ENCODE measurements at places on chromosomes 16 and 17.

DNA sequence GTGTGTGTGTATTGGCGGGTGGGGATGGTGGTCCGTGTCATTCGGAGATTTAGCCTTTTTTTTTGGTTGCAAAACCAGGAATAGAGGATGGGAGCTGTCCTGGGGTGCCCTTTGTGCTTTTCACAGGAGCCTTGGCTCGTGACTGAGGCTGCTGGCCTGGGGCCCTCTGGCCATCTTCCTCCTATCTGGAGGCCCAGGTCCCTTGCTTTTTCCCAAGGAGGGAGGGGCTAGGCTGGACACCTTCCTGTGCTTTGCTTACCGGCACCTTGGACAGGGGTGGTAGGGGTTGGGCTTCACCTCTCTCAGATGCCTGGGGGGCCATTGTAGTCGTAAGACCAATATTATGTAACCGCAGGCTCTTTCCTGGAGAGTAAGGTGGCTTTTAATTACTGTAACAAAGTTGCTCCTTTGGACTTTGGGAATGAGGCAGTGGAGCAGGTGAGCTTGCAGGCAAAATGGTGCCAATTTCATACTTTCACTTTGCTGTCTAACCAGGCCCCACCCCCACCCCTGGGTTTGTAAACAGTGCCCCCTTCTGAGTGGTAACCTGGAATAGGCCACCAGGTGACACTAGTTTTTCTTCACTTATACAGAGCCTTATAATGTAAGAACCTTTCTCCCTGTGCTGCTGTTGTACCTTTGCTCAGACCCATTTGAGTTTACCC, 1.2 kb downstream of the DYNLL2 start:
- DNase-seq, result no peak

GRCh38 chr17:70181376-70181775, 12.0 kb downstream of the KCNJ2 start:
- no peak for DNase-seq

DNA sequence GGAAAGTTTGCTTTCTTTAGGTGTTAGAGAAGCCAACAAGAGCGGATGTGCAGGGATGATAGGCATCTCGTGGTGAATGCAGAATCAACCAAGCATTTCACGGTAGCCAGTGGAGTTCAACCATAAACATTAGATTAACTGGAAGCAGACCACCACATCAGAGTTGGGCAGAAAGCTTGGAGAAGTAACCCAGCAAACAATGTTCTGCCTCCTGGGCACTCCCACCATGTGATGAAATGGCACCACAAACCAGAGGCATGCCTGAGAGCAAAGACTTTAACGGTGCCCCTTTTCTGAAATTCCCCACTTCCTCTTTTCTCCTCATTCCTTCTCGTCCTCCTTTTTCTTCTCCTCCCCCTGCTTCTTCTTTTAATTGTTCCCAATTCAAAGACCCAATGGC, 193.5 kb upstream of the ANKFN1 start:
- DNase-seq, result no peak

- no peak for DNase-seq
These were observed 19.8 kb downstream of the RAD51D start for GRCh38 chr17:35099908-35100307.

DNA sequence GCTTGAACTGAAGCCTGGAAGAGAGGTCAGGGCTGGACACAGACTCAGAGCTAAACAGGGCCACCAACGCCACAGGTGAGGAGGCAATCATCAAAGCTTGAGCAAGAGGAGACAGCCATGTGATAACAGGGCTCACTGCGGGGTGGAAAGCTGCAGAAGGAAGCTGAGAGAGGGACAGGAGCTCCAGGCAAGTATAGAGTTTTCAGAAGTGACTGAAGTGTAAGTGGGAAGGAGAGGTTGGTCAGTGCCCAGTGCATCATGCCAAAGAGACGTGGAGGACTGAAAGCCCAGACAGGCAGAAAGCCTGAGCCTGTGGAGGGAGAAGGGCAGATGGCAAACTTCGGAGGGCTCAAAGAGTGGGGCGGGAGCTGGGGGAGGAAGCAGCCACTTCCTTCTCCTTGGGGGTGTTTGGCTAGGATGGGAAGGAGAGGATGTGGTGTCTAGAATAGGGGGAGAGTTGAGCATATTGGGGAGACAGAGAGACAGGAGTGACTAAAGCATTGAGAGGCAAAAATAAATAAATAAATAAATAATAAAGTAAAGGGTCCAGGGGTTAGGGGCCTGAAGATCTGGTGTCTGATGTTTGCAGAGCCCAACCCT, 2.6 kb downstream of the KIFC3 start:
- no peak for DNase-seq

- no peak for DNase-seq
These were observed 711 bp downstream of the ALYREF start for GRCh38 chr17:81890447-81891302.

DNA sequence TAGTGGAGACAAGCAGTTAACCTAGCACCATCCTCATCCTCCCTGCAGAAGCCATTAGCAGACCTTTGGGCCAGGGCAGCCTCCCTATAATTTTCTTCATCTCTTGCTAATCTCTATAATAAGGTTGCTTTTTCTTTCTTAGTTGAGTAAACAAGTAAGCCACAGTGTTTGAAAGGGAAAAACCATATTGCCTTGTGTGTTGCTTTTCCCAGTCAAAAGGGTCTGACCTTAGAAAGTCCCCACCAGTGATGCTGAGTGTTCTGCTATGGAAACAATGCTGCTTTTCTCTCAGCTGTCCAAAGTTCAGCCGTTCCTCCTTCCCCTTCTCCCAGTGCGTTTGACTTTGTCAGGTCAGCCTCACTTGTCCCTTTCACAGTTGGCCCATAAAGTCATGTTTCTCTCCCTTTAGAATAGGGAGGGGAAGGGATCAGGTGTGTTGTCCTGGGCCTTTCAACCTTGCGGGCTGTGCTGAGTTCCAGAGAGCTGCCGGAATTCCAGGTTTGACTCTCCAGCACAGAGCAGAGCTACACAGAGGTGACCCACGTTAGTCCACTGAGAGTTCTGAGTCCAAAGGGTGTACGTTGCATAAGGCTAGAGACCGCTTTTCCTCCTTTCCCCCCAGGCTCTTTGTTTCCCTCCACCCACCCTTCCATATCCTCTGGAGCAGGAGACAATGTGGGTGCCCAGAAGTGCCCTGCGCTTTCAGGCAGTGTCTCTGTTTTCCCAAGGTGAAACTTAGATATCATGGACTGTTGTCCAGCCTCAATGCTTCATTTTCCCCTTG, 15.9 kb upstream of the CLEC18C start:
- DNase-seq, result no peak

DNA sequence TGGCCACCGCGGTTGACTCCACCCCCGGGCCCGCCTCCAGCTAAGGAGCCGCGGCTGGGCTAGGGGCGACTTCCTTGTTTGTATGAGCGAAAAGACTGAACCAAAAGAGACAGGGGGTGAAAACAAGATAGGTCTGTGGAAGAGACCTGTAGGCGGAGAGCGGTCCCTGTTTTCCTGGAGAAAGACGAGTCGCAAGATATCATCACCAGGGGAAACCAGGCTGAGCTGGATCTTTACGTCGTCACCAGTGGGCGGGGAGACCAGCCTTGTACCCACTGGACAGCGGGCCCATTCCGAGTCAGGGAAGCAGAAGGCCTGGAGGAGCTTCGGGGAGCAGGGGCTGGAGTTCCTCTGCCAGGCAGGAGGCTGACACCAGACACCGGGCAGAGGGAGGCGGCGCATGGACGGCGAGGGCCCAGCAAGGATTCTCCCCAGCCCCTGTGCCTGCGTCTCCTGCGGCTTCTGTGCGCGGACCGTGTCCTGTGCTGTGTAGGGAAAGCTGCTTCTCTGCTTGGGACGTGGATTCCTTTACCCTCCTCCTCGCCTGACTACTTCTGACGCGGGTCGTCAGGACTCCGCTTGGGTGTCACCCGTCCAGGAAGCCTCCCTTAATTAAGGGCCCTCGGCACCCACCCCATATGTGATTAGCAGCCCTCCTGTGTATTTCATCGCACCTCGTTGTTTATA, 10.3 kb upstream of the ARL4D start:
- DNase-seq, result peak; percentile 97

DNA sequence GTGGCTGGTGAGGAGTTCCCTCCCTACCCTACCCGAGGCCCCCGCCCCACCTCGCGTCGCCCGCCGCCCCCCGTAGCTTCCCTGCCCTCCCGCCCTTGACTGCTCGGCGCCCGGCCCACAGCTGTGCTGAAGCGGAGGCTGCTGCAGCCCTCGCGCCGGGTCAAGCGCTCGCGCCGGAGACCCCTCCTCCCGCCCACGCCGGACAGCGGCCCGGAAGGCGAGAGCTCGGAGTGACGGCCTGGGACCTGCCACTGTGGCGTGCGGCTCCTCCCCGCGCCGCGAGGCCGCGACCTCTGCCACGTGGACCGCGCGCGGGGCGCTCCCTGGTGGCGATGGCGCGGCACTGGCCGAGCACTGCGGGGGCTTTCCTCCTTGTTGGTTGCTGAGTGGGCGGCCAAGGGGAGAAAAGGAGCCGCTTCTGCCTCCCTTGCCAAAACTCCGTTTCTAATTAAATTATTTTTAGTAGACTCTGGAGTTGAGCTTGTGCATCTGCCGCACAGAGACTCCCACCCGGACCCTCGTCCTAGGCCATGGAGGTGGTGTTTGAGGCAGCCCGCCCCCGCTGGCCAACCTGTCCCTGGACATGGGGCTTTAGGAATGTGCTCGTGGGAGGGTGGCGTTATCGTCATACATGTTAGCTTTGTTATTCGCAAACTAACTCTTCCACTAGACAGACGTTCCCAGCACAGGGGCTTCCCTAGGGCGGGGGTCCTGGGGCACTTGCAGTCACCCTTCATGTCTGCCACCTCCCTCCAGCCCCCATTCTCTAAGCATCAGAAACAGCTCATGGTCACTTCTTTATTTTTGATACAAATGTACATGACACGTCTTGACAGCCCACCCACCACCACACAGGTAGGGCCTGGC, 4.4 kb downstream of the TP53I13 start:
- peak; percentile 82 for DNase-seq

- no peak for DNase-seq
These were observed 45.4 kb downstream of the LAT start for GRCh38 chr16:29030086-29030840.

GRCh38 chr16:85623997-85624601, 11.0 kb downstream of the GSE1 start:
- no peak for DNase-seq

DNA sequence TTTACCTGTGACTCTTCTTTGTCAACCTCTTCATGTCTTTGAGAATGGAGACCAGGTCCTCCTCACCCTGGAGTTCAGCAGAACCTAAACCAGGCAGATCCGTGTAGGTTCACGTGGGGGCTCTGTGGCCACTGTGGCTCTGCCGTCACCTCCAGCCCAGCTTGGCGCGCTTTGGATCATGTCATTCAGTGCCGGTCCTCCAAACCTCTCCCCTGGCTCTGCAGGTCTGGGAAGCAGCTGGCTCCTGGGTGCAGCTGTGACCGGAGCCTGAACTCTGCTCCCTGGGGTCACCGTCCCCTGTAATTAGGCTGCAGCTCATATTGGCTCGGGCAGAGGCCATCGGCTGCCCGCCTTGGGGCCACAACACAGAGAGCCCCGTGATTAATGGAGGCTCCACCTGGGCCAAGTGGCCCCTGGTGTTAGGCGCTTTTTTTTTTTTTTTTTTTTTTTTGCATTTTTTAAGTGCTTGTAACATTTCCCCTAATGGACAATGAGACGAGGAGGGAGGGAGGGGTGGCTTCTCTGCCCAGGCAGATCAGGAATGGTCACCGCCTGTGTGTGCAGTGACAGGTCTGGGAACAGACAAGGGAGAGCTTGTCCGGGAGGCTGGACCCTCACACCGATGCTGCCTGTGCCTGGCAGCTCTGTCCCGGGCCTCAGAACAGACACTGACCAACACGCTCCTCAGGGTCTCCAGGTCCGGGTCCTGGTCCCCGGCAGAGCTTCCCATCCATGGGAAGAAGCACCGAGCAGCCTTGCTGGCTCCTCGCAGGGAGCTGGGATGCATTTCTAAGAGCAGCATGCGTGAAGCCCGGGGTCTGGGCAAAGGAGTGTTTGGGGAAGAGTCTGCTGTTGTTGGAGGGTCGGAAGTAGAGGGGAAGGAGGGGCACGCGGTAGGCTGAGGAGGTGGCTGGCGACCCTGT, 247.9 kb downstream of the SEC14L1 start:
- DNase-seq, result peak; percentile 72

GRCh38 chr16:48487287-48487686, 102.1 kb upstream of the SIAH1 start:
- DNase-seq, result no peak

DNA sequence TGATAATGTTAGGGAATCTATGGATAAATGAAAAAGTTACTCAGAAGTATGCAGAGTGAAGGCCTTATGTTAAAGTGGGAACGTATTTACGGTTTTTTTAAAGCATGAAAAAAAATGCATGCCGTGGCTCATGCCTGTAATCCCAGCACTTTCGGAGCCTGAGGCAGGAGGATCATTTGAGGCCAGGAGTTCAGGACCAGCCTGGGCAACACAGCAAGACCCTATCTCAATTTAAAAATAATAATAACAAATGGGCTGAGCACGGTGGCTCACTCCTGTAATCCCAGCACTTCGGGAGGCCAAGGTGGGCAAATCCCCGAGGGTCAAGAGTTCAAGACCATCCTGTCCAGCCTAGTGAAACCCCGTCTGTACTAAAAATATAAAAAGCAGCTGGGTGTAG, 6.0 kb downstream of the POLR2A start:
- DNase-seq, result no peak

DNA sequence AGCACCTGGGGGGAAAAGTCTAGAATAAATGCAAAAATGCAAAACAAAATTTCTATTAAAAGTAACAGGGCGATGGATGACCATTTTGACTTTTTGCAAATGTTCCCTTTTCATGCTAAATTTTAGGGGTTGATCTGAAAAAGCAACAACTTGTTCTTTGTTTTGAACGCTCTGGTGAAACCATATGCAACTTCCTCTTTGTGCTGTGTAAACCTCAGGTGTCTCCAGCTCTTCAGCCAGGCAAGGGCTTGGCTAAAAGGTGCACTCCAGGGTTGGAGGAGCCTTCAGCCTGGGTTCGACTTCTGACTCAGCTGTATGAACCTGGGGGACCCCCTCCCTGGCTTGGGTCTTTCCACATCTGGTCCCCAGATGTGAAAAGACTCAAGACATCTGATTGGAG, 9.5 kb downstream of the IRF8 start:
- no peak for DNase-seq

GRCh38 chr16:30688701-30689100, 10.3 kb upstream of the SRCAP start:
- DNase-seq, result no peak

DNA sequence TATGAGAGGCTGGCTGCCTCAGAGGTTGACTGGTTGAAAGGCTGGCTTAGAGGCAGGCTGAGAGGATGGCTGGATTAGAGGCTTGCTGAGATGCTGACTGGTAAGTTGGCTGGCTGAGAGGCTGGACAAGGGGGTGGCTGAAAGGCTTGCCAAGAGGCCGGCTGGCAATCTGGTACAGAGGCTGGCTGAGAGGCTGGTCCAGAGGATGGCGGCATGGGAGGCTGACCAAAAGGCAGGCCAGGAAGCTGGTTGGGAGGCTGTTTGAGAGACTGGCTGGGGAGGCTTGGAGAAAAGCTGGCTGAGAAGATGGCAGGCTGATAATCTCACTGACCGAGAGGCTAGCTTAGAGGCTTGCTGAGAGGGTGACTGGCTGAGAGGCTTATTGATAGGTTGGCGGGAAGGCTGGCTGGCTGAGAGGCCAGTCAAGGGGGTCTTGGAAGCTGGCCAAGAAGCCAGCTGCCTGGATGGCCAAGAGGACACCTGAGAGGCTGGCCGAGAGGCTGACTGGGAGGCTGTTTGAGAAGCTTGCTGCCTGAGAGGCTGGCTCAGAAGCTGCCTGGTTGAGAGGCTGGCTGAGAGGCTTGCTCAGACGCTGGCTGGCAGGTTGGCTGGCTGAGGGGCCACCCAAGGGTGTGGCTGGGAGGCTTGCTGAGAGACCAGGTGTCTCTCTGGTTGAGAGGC, 34.2 kb upstream of the ACSM2B start:
- DNase-seq, result peak; percentile 18

GRCh38 chr16:64159976-64160375, 961.9 kb downstream of the CDH11 start:
- no peak for DNase-seq

GRCh38 chr17:32672711-32673110, 185.9 kb downstream of the CDK5R1 start:
- no peak for DNase-seq

Measured in retina (tissue), 1 donor.